GM10248 (cell line): ENCODE measurements at places on chromosomes 2 and 18.

- DNase-seq: no peak
Measured at GRCh38 chr18:2536063-2536462, 35.2 kb downstream of the METTL4 start.

DNA sequence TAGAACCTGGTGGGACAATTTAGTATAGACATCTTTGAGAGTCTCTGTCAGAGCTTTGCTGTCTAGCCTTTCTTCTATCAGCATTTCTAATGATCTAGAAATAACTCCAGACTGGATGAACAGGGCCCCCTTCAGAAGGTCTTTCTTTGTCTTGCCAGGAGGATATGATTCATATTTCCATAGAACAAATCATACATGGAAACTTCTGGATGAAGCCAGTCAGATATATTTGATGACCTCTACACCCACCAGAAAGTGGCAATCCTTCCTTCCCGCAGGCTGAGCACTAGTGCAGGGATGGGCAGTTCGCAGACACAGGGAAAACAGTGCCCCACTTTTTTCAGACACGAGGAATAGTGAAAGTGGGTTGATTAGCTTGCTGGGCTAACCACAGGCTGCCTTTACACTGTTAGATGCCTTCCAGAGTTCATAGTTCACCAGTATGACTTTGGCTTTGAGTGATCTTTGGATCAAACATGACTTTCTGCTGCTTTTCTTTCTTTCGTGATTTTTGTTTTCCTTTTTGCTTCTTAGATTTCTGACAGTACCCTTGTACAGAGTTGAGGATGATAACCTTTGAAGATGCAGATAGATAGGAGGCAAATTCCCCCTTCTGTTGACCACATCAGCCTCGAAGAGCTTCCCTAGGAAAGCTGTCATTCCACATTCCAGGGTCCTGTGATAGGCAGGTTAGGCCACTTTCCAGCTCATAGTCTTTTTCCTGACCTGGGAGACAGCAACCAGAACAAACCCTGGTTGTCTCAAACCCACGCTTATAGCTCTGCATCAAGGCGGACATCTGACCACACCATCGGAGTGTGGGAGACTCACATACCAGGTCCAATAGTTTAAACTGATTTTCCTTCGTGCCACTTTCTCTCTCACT lies 237.0 kb downstream of the ZNF407 start:
- DNase-seq: no peak

- no peak for DNase-seq
Measured at GRCh38 chr2:72395096-72395495, 247.4 kb upstream of the CYP26B1 start.

DNA sequence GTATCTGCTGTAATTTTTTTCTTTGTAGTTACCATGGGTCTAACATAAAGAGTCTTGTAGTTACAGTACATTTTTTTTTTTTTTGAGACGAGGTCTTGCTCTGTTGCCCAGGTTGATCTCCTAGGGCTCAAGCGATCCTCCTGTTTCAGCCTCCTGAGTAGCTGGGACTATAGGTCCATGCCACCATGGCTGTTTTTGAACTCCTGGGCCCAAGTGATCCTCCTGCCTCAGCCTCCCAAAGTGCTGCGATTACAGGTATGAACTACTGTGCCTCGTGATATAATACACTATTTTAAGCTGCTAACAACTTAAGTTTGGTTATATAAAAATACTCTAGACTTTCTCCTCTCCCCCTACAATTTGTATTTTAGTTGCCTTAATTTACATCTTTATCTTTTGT lies 46.3 kb downstream of the ASB1 start:
- no peak for DNase-seq

DNA sequence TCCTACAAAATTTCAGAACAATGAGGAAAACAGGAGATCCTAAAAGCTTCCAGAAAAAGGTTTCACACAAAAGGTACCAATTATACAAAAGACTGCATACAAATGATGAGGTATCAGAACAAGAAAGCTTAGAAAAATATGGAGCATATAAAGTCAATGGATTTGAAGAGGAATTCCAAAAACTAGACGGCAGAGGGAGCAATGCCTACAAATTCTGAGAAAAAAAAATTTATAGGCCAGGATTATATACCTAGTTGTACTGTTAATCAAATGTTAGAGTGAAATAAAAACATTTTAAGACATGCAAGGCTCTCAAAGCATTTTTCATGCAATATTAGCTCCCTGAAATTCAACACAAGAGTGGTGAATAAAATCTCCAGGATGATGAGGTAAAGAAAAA lies 106.2 kb downstream of the ZRANB3 start:
- DNase-seq: no peak

- no peak for DNase-seq
Measured at GRCh38 chr2:143524559-143525401, 395.6 kb downstream of the ARHGAP15 start.

GRCh38 chr2:224933431-224933830 lies 108.8 kb downstream of the DOCK10 start:
- no peak for DNase-seq

- no peak for DNase-seq
Measured at GRCh38 chr2:189128970-189129369, 50.6 kb downstream of the COL5A2 start.

- no peak for DNase-seq
Measured at GRCh38 chr2:146801886-146802285, 1042.9 kb upstream of the ACVR2A start.

DNA sequence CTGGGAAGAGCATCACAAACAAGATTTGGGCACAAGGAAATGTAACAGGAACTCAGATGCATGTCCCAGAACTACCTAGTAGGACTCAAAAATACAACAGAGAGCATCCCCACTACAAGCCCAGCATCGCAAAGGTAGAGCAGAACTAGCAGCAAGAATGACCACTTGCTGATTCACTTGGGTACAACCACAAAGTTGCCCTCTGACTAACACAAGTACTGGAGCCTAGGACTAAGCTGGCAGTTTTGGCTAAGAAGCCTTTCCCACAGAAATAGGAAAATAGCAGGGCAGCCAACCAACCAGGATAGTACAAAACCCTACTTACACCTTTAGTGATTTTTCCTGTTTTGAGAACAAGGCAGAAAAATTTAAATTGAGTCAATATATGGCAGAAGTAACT lies 193.8 kb downstream of the PAX3 start:
- DNase-seq: no peak

DNA sequence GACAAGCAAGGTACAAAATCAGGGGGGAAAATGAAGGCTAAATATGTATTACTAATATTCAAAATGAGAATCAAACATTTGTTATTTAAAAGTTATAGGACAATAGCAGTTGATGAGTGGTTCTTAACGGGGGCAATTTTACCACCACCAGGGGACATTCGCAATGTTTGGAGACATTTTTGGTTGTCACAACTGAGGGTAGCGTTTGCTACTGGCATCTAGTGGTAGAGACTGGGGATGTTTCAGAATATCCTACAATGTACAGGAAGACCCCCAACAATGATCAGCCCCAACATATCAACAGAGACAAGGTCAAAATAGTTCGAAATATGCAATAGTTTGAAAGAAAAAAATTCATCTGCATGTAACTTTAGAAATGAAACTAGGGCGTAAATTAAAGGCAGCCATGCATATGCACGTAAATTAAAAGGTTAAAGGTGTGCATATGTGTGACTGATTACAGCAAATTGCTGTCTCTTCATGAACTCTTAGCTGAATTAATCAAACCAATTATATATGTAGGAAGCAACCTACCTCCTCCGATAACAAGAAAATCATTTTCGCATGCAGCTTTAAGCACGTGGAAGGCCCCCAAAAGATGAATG lies 61.2 kb upstream of the CUL3 start:
- DNase-seq: peak; percentile 29
